ENCODE measurements at places on chromosomes 7 and 10. TPM values are rescaled to one million over a fixed set of nuclear protein-coding genes. Genes with fewer than 3 reads are reported as not detected.

The NCF1 gene
- 0.70 TPM for polyA plus RNA-seq

The ASAH2B gene
- polyA plus RNA-seq = 14.9 TPM

The C7orf57 gene
- not detected for polyA plus RNA-seq

The PDZD7 gene
- polyA plus RNA-seq = 2.6 TPM

The SFRP4 gene
- polyA plus RNA-seq = not detected

The TFR2 gene
- 23.5 TPM for polyA plus RNA-seq

The CPN1 gene
- not detected for polyA plus RNA-seq

The SEMA3E gene
- 8.2 TPM for polyA plus RNA-seq

The PLEKHS1 gene
- not detected for polyA plus RNA-seq

The PDE6C gene
- polyA plus RNA-seq = not detected

The ANXA8 gene
- not detected for polyA plus RNA-seq

The DRGX gene
- polyA plus RNA-seq = not detected

The PANK1 gene
- 15.4 TPM for polyA plus RNA-seq

The GRK5 gene
- 34.9 TPM for polyA plus RNA-seq

The MYO3A gene
- 3.0 TPM for polyA plus RNA-seq

The ERLIN1 gene
- 6.5 TPM for polyA plus RNA-seq

The GNG11 gene
- polyA plus RNA-seq = 0.16 TPM

The NEUROG3 gene
- not detected for polyA plus RNA-seq

The CARD11 gene
- not detected for polyA plus RNA-seq

The PKD1L1 gene
- polyA plus RNA-seq = 0.28 TPM

The SORBS1 gene
- polyA plus RNA-seq = 52.6 TPM

The WEE2 gene
- 0.34 TPM for polyA plus RNA-seq

The KCP gene
- polyA plus RNA-seq = 0.54 TPM

The MACC1 gene
- polyA plus RNA-seq = 0.22 TPM

The SUMF2 gene
- polyA plus RNA-seq = 69.3 TPM

The UNCX gene
- 1.6 TPM for polyA plus RNA-seq

The RAMP3 gene
- polyA plus RNA-seq = not detected

The HTR5A gene
- 0.14 TPM for polyA plus RNA-seq

The NOBOX gene
- polyA plus RNA-seq = not detected

The ANKRD61 gene
- polyA plus RNA-seq = not detected

The FZD8 gene
- polyA plus RNA-seq = 1.9 TPM

The GRM8 gene
- polyA plus RNA-seq = 1.5 TPM

The SEC61G gene
- polyA plus RNA-seq = 1,191 TPM

The RBP4 gene
- 0.73 TPM for polyA plus RNA-seq

The NAT16 gene
- polyA plus RNA-seq = 4.5 TPM

The CABCOCO1 gene
- 0.31 TPM for polyA plus RNA-seq

The SLC25A40 gene
- 61.6 TPM for polyA plus RNA-seq

The PCGF5 gene
- polyA plus RNA-seq = 5.6 TPM

The CACNA2D1 gene
- 7.0 TPM for polyA plus RNA-seq

The AQP1 gene
- polyA plus RNA-seq = 3.2 TPM

The MAGI2 gene
- polyA plus RNA-seq = 19.3 TPM

The SGCE gene
- 119 TPM for polyA plus RNA-seq

The FKBP6 gene
- not detected for polyA plus RNA-seq

The FGF8 gene
- 6.0 TPM for polyA plus RNA-seq

Data from neural cell (in vitro differentiated cells).